ENCODE measurements at places on chromosomes 1 and 21. TPM values are rescaled to one million over a fixed set of nuclear protein-coding genes. Genes with fewer than 3 reads are reported as not detected.

The KRTAP27-1 gene
- total RNA-seq, result not detected

The TRAF5 gene
- 7.5 TPM for total RNA-seq

The FCAMR gene
- total RNA-seq, result 0.24 TPM

The PLEKHG5 gene
- total RNA-seq, result 59.5 TPM

The SPATA6 gene
- 1.9 TPM for total RNA-seq

The PRKAA2 gene
- 3.4 TPM for total RNA-seq

The SYTL1 gene
- total RNA-seq, result 53.7 TPM

The SYT2 gene
- not detected for total RNA-seq
